ENCODE measurements at places on chromosomes 2 and 18.

DNA sequence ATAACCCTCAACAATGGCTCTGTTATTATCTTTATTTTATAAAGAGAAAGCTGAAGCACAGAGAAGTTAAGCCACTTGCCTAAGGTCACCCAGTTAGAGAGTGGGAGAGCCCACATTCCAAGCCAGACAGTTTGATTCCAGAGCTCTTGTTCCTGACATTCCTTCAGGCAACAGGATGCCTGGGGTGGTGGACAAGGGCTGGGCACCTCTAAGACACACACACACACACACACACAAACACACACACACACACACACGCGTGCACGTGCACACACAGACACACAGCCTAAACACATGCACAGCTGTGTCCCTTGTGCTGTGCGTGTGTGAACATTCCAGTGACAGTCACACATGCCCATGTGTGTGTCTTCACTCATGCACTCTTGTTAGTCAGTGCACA, 26.4 kb downstream of the CELF4 start:
- DNase-seq = no peak

GRCh38 chr2:187482796-187483195, 34.7 kb upstream of the CALCRL start:
- DNase-seq = peak; percentile 31

DNA sequence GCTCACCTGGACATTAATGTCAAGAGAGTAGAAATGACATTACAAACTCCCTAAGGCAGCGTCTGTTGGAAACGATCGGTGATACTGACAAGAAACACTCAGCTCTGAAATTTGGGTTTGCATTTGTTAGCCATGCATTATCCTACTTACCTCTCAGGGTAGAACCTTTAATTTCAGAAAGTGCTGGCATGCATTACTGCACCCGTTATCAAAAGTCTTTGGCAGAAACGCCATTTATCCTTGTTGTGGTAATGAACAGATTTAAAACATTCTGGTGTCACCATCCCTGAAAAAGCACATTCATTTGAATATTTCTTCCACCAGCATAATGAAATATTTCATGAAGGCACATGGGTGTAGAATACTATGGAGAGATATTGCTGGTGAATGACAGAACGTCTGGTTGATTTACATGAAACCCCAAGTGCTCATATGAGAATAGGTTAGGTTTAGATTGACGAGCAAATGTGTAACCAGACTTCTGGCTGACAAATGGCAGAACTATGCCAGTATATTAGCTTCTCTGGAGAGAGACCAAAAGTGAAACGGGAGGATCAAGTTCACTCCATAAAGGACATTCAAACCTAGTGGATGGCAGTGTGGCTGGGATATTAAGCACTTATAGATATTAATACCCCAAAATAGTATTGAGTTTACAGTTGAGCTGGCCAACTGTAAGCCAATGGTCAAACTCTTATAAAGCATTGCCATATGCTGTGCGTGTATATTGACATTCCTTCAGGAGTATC, 53.5 kb upstream of the ITGB6 start:
- no peak for DNase-seq

- DNase-seq = no peak
Measured at GRCh38 chr2:134250840-134251461, 2.9 kb upstream of the MGAT5 start.

GRCh38 chr2:122218596-122218995, 463.1 kb downstream of the TSN start:
- DNase-seq = no peak

GRCh38 chr18:77359561-77360314, 110.1 kb downstream of the GALR1 start:
- DNase-seq = no peak

GRCh38 chr18:45488645-45489044, 126.6 kb upstream of the SLC14A2 start:
- DNase-seq = no peak

- DNase-seq = no peak
Measured at GRCh38 chr2:214246417-214246816, 164.4 kb upstream of the VWC2L start.

DNA sequence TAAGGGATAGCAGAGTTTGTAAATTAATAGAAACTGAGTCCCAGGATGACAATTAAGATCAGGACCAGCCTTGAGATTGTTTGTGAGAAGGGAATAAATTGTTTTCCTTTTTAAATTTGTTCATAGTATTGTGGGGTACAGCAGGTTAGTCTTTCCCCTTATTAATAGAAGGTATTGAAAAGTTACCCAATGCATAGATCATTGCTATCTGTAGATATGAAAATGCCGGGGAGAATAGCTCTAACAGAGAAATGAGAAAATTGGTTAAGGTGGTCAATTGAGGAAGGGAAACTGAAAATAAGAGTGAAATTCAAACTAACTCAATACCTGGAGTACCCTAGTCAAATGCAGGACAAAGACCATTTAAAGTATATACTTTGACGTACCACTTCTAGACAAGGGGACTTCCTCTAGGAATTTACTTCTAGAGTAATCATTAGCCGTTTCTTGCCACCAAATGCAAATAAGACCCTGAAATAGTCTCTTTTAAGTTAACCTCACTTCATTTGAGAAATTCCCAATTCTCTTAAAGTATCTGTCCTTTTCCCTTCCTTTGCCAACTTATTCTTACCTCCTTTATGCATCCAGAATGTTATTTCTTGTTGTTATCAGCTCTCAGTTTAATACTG, 1224.4 kb upstream of the LRRTM1 start:
- DNase-seq = no peak

GRCh38 chr18:77407733-77408132, 158.1 kb downstream of the GALR1 start:
- no peak for DNase-seq

- no peak for DNase-seq
Measured at GRCh38 chr18:77090546-77091174, 41.9 kb downstream of the MBP start.

DNA sequence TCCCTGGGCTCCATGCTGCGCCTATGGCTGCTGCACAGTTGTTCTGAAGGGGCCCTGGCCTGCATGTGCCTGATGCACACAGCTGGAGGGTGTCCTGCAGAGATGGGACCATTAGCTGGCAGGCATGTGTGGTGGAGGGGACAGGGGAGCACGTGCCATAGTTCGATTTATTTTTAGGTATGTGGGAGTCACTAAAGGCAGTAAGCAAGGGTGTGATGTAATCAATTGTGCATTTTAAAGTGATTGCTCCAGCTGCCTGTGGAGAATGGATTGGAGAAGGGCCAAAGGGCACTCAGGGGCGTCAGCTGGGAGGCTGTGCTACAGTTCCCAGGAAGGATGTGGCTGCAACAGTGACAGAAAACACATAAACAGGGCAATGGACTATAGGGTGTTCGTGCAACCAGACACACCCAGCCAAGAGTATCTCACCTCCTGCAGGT, 205.1 kb downstream of the ARL4C start:
- no peak for DNase-seq

DNA sequence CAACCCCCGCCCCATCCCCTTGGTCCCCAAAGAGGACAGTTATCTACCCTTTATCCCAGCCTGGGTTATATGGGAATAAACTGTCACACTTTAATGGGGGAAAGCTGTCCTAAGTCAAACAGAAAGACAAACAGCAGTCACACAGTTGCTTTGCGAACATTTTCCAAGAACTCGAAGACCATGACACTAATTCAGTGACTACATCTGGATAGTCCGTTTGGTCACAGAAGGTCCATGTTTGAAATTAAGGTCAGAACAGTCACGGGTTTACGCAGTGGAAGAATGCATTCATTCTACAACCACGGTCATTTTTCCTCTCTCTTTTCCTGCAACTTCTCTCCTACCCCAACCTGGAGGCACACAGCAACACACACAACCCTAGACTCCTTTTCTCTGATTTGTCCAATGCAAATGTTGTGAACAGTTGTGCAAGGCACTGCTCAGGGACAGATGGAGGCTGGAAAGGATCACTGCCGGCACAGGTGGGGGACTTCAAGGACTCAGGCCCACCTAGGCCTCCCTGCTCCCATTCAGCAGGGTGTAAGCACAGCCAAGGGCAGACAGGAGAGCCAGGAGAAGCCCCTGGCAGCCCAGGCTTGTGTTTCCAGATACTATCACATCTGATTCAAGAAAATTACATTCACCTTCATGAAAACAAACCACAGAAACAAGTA, 39.9 kb downstream of the ZNF516 start:
- no peak for DNase-seq

- DNase-seq = no peak
Measured at GRCh38 chr2:149652526-149652925, 65.0 kb upstream of the MMADHC start.

GRCh38 chr2:239232195-239232578, 168.6 kb downstream of the HDAC4 start:
- DNase-seq = no peak

GRCh38 chr18:10736984-10737383, 211.2 kb downstream of the NAPG start:
- DNase-seq = no peak

- no peak for DNase-seq
Measured at GRCh38 chr2:224658780-224659405, 57.3 kb downstream of the CCDC195 start.

DNA sequence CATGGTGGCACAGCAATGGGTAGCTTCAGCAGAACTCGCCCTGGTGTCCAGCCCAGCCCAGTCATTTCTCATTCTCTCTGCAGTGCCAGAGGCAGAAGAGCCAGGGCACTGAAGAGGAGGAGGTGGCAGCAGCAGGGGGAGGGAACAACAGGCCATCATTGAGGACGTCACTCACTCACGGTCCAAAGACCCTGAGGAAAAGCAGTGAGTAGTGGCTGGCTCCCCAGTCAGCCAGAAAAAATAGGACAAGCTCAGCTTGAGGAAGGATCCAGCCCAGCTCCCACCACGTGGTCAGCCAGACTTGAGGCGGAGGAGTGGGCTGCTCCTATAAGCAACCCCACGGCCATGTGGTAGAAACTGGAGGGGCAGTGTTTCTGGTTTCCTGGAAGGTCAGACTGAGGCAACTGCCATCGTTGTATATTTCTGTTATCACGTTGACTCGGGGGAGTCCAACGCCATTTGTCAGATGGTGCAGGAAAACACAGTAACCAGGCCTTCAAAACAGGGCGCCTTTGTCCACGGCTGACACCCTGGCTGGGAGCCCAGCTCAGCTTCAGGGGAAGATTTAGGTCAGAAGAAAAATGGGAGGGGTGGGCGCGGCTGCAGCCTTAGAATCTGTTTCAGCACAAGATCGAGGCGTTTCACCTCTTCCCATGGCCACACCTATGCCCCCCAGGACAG, 19.0 kb upstream of the TMEM247 start:
- no peak for DNase-seq

DNA sequence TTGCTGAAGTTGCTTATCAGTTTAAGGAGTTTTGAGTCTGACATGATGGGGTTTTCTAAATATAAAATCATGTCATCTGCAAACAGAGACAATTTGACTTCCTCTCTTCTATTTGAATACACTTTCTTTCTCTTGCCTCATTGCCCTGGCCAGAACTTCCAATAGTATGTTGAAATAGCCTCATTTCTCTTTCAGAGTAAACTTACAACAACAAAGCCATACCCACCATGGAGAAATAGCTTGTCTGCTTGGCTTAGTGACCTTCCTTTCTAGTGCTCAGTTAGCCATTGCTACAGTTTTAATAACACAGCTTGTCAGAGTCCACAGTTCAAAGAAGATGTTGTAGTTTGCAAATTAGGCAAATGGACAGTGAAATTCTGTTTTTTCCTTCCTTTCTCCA, 228.0 kb downstream of the ETAA1 start:
- peak; percentile 7 for DNase-seq

- DNase-seq = no peak
Measured at GRCh38 chr2:46118656-46119371, 178.4 kb upstream of the EPAS1 start.

DNA sequence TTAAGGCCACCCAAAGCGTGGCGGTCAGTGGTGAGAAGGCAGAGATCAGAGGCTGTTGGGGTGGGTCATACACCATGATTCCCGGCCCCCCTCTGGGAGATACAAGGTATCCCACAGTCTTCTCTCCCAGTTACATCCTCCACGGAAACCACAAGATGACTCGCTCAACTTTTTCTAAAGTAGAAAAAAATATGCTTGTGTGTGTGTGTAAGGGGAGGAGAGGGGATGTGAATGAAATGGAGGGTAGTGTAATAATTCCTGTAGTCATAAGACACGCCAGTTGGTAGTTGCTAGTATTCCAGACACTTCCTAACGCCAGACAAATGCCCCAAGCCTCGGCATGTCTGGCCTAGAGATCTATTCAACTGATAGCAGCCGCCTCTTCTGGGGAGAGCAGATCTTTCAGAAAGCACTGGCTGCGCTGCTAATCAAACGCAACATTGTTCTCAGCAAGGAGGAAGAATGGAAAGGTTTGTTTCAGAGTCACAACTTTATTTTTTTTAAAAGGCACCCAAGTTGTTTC, 143.5 kb downstream of the TGIF1 start:
- no peak for DNase-seq

GRCh38 chr2:155442755-155443372, 744.4 kb downstream of the KCNJ3 start:
- no peak for DNase-seq

GRCh38 chr2:155377266-155377680, 678.8 kb downstream of the KCNJ3 start:
- DNase-seq = peak; percentile 59

GRCh38 chr2:219099329-219099728, 38.6 kb upstream of the IHH start:
- peak; percentile 91 for DNase-seq

- no peak for DNase-seq
Measured at GRCh38 chr2:148739454-148740105, 95.0 kb downstream of the EPC2 start.

GRCh38 chr2:64348386-64349130, 105.4 kb upstream of the LGALSL start:
- no peak for DNase-seq

DNA sequence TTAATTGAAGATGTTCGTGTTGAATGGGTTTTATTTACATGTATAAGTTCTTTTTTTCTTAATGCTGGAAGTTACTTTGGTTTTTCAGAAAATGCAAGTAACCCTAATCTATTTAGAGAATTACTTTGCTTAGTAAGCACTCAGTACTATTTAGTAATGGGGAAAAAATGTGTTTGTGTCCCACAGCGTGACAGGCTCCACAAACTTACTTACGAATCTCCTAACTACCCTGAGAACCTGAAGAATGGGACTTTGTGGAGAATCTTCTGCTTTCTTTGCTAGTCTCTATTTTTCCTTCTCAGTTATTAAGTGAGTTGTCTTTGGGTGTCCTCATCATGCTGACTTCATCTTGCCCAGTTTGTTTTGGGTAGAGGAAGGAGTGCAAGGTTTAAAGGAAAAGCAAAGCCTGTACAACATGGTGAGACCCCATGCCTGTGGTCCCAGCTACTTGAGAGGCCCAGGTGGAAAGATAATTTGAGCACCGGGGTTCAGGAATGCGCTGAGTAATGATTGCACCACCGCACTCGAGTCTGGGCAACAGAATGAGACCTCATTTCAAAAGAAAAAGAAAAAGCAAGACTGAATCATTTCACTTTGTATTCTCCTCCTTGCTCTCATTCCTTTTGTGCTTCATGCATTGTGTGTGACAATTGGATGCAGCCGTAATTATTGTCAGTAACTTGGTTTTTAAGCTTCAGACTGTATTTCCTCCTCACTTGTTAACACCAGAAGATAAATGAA, 10.2 kb downstream of the NEDD4L start:
- DNase-seq = no peak

Measured in inflammatory macrophage treated with lipopolysaccharide for 1 hour (primary cell).